ENCODE measurements at places on chromosomes 3 and 15. TPM values are rescaled to one million over a fixed set of nuclear protein-coding genes. Genes with fewer than 3 reads are reported as not detected.

Gene RGMA
- total RNA-seq, result not detected

Gene IQCH
- 1.6 TPM for total RNA-seq

Gene CCR1
- 5.9 TPM for total RNA-seq

Gene EFCC1
- 1.0 TPM for total RNA-seq

Gene LTF
- 14.7 TPM for total RNA-seq

- DNase-seq, result no peak
These were observed 36.3 kb downstream of the ESYT3 start for GRCh38 chr3:138470687-138471086.

DNA sequence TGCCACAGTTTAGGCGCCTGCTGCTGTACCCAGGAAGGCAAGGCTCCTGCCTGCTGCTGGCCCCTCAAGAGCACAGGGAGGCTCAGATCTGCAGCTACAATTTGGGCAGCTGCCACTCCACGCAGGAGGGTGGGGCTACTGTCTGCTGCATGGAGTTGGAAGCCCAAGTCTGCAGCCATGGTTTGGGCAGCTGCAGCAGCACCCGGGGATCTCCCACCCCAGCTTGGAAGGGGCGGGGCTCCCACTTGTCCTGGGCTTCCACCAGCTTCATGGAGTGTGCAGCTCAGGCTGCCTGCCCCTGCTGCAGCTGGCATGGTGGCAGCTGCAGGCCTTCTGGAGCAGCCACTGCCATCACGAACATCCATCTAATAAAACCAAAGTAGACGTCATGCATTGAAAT lies 512.9 kb downstream of the PYDC2 start:
- no peak for DNase-seq

DNA sequence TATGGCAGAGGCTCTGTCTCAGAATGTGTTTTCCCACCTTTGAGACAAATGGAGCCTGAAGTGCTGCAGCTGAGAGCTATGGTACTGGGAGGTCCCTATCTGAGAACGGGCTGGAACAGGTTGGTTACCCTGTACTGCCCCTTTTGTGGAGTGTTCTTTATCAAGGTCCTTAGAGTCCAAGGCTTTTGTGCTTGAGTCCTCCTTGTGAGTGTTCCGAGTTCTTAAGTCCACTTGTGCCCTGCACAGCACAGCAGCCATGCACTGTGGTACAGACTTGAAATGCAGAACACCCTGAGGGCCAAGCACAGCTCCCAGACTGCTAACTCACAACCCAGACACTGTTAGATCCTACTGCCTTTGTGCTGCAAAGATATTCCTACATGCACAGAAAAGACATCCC lies 67.8 kb downstream of the ARHGAP31 start:
- no peak for DNase-seq

- no peak for DNase-seq
These were observed 51.6 kb downstream of the ACAD9 start for GRCh38 chr3:128931046-128931445.

- DNase-seq, result no peak
These were observed 106.8 kb upstream of the SLC7A14 start for GRCh38 chr3:170692720-170693119.

- DNase-seq, result no peak
These were observed 124.1 kb upstream of the RASGRP1 start for GRCh38 chr15:38688761-38689160.

DNA sequence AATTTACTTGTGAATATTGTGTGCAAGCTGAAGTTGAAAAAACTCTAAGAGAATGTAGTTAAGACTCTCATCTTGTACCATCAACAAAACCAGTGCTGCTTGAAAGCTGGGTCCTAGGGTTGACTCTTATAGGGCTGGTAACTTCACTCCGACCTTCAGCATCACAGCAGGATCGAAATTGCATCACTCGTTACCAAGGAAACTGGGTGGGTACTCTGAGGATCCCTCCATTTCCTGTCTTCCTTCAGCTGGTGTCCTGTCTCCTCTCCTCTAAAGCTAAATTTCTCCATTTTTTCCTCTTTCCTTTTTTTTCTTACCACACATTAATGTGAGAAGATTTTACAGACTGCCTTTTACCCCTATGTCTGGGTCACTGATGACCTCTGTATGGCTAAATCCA lies 3.0 kb upstream of the APH1B start:
- no peak for DNase-seq

All from liver (tissue), 10 donors.